ENCODE measurements at places on chromosomes 5 and 9.

DNA sequence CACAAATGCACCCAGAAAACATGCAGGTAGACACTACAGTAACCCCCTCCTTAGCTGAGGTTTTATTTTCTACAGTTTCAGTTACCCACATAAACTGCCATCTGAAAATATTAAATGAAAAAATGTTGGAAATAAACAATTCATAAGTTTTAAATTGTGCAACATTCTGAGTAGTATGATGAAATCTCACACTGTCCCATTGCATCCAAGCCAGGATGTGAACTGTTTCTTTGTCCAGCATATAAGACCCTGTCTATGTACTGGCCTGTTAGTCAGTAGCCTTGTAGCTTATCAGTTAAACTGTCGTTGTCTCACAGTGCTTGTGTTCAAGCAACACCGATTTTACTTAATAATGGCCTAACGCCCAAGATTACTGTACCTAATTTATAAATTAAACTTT, 630.5 kb downstream of the ANXA1 start:
- DNase-seq = no peak

GRCh38 chr9:2120926-2121689, 106.0 kb downstream of the SMARCA2 start:
- DNase-seq = no peak

DNA sequence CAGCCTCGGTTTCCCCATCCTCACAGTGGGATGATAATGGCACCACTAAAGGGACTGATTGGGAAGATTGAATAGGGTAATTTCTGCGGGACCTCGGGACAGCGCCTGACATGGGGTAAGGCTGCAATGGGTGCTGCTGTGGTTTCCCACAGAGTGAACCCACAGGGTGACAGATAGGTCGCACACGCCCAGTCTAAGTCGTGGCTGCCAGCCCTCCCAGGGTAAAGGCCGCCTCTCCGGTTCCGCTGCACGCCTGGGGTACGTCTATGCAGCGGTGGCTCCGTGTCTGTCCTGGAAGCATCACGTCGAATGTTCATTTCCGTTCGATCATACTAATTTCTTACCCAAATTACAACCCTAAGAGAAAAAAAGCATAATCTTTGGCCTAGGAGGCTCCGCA, 631 bp downstream of the CFAP77 start:
- DNase-seq = peak; percentile 16

DNA sequence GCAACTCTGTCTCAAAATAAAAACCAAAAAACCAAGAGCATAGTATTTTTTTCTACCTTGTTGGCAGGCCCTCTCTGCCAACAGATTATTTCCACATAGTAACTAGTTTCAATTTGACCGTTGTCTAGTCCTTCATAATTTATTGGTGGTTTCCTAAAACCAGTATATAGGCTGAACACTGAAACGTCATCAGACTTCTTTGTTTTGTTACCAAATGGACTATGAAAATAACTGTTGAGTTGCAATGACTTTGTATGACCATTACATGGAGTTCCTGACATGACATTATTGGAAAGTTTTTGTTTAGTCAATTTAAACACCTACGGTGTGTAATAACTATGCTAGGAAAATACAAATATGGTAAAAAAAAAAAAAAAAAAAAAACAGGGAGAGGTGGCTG, 1.7 kb downstream of the AGGF1 start:
- no peak for DNase-seq

DNA sequence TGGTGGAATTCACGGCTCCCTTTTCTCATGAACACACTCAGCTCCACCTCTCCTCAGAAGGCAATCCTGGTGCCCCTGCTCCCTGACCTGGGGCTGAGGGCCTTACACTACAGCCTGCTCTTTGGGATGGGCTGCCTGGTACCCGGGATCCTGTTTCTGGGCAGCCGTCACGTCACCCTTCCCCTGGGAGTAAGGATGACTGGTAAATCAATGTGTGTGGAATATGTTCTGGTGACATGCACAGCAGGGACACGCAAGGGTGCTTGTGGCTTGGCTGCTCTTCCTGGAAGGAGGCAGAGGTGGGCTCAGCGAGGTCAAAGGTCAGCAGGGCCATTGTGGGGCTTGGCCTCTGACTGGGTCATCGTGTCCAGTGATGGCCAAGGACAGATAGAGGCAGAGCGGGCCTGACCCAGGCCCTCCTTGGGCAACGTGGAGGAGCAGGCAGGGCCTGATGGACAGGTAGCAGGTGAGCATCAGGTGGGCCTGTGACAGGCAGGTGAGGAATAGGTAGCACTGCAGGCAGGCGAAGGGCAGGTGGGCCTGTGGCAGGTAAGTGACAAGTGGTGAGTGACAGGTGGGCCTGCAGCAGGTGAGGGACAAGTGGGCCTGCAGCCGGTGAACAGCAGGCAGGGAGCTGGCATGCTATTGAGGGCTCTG, 399.4 kb upstream of the IRX4 start:
- DNase-seq = no peak

GRCh38 chr5:90287036-90287435, 122.5 kb downstream of the CETN3 start:
- no peak for DNase-seq

- no peak for DNase-seq
Observed at GRCh38 chr9:32180597-32180996, 203.8 kb upstream of the ACO1 start.

- DNase-seq = no peak
Observed at GRCh38 chr5:1505506-1506241, 18.1 kb downstream of the LPCAT1 start.

DNA sequence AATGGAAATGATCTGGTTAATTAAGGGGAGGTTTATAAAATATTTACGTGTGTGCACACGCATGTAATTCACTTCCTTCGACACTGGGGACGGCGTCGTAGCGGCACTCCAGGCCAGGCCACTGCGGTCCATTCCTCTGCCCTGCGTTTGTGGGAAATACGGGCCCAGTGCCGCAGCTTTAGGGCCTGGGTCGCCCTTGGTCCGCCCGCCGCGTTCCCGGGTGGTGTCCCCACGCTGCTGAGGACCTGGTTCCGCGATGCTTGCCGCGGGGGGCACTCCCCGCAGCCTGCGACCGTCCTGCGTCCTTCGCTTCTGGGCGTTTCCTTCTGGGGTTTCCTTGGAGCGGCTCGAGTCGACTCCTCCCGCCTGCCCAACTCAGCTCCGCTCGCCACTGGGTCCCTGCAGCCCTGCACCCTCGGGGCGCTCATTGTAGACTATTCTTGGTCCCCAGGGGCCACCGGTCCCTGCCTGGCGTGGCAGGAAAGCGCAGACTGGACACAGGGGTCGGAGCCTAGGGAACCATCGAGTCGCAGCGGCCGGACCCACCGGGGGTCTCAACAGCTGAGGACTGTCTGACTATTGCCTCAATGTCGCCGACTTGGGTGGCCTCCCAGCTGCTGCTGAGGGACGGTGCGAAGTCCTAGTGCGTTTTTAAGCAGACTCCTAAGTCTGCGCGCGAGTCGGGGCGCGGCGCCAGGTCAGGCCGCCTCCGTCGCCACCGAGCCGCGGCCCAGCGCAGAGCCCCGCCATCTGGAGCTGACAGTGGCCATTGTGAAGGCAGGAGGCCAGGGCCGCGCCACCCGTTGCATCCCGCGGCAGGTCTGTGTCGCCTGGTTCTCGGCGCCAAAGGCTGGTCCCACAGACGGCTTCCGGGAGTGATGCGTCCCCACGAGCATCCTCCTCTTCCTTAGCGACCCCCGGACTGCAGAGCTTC, 4.4 kb upstream of the IRX1 start:
- no peak for DNase-seq

- no peak for DNase-seq
Observed at GRCh38 chr9:37151812-37152211, 31.4 kb downstream of the ZCCHC7 start.

GRCh38 chr9:88583901-88584596, 49.1 kb downstream of the NXNL2 start:
- no peak for DNase-seq

- no peak for DNase-seq
Observed at GRCh38 chr9:83570359-83570758, 32.2 kb upstream of the FRMD3 start.

DNA sequence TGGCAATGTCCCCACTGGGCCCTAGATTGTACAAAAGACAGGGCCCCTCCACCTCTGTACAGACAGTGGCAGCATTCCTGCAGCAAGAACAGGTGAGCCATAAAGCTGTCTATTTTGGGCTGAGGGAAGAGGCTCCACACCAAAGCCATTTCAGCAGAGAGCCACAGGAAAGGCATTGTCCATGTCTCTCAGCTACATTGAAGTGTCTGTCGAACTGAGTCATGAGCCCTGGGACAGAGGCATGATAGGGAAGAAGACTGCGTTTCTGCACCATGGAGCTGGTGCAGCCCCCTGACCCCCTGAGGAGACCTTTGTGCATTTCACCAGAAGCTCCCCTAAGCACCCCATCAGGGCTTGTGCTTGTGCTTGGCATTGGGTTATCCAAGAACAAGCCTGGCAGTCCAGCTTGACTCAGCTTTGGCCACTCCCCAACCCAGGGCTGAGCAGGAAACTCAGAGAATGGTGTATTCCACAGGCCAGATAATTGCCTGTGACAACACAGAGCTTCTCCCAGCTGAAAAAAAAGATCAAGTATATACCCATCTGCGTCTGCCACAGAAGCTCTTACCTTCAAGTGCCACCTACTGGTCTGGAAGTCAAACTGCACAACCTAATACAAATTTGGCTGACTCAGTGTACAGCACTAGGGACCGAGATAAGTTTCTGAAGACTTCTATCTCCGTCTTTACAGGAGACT, 5.9 kb upstream of the FRMD3 start:
- DNase-seq = peak; percentile 75

DNA sequence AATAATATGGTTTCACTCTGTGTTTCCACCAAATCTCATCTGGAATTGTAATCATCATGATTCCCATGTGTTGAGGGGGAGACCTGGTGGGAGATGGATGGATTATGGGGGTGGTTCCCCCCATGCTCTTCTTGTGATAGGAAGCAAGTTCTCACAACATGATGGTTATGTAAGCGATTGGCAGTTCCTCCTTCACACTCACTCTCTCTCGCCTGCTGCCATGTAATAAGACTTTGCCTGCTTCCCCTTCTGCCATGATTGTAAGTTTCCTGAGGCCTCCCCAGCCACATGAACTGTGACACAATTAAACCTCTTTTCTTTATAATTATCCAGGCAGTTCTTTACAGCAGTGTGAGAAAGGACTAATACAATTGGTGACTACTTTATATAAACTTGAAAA, 48.4 kb downstream of the PTBP3 start:
- DNase-seq = no peak

DNA sequence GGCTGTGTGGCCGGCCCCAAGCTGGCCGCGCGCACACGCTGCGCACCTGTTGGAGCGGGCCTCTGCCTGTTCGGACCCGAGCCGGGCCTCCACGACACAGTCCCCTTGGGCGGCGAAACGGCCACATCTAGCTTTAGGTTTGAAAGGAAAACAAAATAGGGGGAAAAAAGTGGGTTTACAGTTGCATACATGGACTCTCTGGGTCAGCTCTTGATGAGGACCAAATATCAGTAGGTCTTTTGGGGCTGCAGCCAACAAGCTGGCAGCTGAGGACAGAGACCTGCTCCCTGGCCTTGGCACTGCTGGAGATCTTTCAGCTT, 20.7 kb downstream of the IGIP start:
- no peak for DNase-seq

Measured in SW480 (cell line).